ENCODE measurements at places on chromosomes 2 and 18.

DNA sequence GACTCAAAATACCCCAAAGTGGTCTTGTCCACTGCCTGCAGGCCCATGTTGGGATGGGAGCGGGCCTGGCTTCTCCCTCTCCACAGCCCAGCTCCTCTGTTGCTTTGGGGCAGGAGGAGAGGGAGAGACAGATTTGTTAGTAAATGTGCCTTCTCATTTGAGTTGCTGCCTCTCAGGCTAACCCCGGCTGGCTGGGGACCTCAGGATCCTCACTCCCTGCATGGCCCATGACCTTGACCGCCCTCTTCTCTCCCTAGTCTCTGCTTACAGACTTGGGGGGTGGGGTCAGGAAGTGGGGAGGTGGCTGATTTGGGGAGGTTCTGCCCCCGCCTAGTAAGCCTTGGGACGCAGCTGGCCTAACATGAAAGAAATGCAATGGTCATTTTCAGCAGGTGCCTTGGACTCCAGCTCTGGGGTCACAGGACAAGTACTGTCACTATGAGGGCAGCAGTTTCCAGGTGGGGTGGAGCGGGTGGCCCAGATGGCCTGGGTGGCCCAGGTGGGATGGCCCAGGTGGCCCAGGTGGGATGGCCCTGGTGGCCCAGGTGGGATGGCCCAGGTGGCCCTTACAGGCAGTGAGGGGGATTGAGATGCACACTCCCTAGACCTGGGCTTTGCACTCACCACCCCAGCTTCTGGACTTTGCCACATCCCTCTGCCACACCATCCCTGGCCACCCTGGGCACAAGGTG lies 24.1 kb downstream of the HJURP start:
- no peak for DNase-seq

DNA sequence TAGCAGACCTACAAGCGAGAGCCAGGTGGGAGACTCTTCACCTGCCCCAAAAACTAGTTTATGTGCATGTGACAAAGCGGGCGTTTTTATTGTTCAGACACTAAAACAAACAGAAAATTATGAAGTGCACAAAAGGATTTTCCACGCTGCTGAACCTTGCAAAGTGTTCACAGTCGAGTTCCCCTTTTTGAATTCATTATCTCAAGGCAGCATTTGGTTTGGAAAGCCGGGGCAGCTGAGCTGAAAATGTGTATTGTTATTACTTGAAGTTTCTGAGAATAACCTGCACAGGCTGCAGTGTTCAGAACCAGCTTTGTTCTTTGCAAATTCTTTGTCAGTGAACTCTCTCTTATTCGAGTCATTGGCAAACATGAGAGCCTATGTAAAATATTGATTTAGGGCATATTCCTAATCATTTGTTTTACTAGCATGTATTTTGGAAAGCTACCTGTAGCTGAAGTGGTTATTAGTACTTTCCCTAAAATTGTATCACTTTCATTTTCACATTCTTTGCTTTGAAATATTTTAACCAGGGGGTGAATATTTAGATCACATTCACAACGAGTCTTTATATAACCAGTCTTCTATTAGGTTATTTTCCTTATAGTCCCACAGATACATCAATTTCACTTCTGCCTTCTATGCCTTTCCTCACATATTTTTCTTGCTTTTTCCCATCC lies 59.5 kb downstream of the LRRTM1 start:
- no peak for DNase-seq

GRCh38 chr2:68715353-68716041 lies 19.1 kb upstream of the ARHGAP25 start:
- no peak for DNase-seq

- DNase-seq = peak; percentile 27
Measured at GRCh38 chr2:152716805-152717227, 445 bp downstream of the PRPF40A start.

GRCh38 chr18:79786786-79787526 lies 10.8 kb upstream of the KCNG2 start:
- no peak for DNase-seq

DNA sequence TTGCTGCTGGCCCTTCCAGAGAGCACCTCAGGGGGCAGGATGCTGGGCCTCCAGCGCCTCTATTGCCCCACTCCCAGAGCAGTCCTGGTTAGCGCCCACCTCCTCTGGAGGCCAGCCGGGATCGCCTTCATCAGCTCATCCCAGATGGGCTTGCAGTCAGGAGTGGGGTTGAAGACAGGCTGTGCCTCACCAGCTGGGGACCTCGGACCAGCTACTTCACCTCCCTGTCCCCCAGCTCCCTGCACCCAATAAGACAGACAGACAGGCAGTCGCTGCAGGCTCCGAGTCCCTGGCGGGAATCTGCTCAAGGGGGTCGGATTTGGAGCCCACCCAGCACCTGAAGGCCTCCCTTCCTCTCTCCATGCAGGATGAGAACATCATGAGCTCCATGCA lies 18.9 kb upstream of the FAHD2A start:
- DNase-seq = no peak

DNA sequence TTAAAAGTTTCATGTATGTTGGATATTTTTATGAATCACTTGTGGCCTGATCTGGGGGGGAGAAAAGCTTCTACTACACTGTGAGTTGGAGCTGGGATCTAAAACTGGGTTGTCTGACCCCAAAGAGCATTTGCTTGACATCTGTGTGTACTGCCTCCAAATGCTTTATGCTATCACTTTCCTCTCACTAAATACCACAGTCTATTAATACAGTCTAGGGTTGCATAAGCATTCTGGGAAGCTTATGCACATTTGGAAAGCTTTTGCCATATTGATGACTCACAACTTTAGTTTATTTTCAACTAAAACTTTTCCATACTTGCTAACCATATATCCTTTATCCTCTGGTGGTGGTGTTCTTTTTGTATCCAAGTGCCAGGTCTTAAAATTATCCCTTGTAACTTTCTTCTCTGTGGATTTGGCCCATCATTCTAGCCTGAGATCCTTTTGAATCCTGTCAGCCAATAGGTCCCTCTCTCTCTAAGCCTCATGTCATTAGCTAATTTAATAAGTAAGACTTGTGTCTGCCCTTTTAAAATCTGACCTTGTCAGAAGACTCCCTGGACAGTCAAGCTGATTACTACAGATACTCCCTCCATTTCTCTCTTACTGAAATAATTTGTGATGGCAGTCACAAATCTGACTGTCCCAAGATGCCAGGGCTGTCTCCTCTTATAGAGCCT lies 72.7 kb downstream of the NXPH2 start:
- DNase-seq = no peak
